Uterus (tissue), 4 donors: ENCODE measurements at places on chromosomes 6 and 20. TPM values are rescaled to one million over a fixed set of nuclear protein-coding genes. Genes with fewer than 3 reads are reported as not detected.

DNA sequence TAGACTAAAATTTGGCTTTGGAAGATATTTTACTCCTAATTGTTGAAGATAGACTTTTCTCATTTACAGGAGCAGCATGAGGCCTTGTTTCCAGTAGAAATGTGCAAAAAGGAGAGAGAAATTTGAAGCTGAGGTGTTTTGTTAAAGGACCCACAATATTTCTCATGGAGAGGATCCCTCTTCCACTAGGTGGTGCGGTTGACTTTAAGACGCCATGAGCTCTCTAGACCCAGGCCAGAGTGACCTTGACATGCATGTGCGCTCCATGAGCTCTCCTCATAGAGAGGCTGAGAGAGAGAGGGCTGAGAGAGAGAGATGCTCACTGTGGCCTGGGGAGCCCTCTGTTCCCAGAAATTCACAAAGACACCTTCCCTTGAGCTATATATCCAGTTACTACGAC is 861.2 kb upstream of the EYS start:
- no peak for DNase-seq

GRCh38 chr20:48189181-48189580 is 403.9 kb upstream of the SULF2 start:
- no peak for DNase-seq

GRCh38 chr6:141846639-141847038 is 286.1 kb upstream of the GJE1 start:
- DNase-seq = no peak

DNA sequence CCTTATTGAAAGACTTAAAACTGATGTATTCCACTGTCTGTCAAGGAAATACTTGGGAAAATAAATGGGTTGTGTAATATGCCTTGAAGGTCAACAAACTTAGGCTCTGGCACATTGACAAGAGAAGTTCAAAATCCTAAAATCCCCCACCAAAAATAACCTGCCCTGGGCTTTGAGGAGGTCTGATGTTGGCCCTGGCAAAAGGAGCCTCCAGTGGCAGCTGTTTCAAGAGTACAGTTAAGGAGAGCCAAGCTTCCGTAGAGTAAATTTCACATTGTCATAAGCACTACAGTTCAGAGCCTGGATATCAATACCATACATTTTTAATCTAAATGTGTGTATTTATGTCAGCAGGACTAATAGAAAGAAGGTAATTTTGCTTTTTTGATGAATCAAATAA is 282.7 kb downstream of the EYA4 start:
- no peak for DNase-seq

POLR1H gene
- total RNA-seq = 33.9 TPM

LINC00237 gene
- total RNA-seq = not detected

DNA sequence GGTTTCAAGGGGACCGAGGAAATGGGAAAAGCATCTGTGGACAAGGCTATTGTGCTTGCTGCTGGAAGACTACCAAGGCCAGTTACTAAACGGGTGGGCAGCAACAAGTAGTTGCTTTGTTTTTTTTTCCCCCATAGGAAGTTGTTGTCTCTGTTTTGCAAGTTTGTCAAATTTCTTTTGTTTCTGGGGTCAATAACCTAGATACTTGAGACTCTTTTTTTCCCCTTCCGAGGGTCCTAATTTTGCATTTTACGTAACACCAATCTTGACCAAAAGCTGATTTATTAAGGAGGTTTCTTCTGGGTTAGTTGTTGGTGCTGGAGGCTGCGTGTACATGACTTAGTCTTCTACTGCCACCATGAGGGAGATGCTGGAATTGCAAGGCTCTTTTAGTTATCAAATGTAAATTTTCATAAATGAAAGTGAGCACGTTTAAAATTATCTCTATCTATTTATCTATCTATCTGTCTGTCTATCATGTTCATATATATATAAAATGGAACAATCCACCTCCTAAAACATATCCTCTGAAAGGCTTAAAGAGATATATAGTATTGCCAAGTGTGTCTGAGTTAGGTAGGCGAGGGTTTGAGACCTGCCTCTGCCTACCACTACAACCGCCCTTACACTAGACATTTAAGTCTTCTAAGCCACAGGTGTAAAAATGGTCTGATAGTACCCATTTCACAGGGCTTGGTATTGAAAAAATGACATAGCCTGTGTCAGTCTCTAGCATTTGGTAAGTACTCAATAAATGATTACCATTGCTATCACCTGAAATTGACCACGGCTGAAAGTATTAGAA is 60.2 kb downstream of the GCLC start:
- peak; percentile 44 for DNase-seq

GRCh38 chr6:48535582-48536009 is 424.6 kb upstream of the PTCHD4 start:
- DNase-seq = no peak

DNA sequence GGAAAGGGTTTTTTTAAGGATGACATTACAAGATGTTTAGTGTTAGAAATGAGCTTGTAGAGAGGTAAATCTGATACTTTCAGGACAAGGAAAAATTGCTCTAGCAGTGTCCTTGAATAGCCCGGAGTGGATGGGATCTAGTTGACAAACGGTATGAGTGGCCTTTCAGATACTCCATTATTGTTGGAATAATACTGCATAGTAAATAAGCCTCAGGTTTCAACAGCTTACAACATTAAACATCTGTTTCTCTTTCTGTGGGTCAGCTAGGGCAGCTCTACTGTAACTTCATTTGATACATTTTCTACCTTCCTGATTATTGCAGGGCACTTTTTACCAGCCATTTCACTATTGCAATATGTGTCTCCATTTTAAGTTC is 118.0 kb downstream of the B3GAT2 start:
- no peak for DNase-seq

SNTA1 gene
- total RNA-seq = 14.3 TPM

GNAS-AS1 gene
- 0.77 TPM for total RNA-seq

DNA sequence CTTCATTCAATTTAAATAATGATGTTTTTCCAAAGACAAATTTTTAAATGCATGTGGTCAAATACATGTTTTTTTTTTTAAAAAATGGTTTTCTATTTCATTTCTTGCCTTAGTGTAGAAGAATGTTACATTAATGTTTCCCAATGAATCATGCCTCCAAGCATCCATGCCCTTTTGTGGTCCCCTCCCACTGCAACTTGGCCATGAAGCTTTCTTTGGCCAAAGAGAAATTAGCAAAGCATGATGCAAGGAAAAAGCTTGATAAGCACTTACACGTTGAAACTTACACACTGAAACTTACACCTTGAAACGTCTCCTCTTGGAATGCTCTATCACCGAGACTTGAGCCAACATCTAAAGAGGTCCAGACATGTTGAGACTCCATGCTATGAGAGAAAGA is 93.0 kb upstream of the ELOVL5 start:
- DNase-seq = no peak

- peak; percentile 39 for DNase-seq
Measured at GRCh38 chr20:49983848-49984408, 1.1 kb downstream of the SNAI1 start.

HLA-DRA gene
- 356 TPM for total RNA-seq

- DNase-seq = no peak
Measured at GRCh38 chr20:63473555-63474449, 1.3 kb upstream of the KCNQ2 start.

- no peak for DNase-seq
Measured at GRCh38 chr20:52145587-52145986, 46.0 kb downstream of the ZFP64 start.

DNA sequence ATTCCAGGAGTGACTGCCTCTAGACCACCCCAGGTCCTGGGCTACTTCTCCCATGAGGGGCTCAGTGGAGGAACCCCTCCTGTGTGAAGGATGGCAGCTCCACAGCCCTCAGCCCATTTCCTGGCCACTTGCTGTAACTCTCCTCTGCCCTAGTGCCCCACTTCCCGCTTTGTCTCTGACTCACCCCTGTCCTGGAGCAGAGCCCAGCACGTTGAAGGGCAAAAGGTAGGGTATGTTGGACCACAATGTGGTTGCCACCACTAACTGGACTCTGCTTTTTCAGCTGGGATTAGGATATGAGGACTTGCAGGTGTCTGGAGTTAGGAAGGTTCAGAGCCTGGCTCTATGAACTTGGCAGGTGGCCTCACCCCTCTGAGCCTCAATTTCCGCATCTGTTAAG is 2.4 kb downstream of the MYBL2 start:
- no peak for DNase-seq

DNA sequence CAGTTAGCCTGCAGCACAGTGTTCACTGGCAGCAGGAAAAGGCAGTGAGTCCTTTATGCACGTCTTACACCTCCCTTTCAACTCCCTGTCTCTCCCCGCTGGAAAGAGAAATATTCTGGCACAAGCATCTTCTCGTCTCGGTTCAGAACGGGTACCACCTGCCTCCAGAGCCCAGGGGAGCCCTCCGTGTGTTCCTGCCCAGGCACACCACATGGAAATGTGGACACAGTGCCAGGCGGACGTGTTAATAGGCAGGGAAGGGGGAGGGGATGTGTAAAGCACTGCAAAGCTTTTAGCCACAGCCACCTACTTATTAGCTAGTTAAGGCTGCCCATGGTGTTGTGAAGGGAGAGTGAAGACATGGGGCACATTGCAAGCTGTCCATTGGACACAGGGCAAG is 219.7 kb downstream of the FARS2 start:
- DNase-seq = no peak

BNIP5 gene
- not detected for total RNA-seq

DNA sequence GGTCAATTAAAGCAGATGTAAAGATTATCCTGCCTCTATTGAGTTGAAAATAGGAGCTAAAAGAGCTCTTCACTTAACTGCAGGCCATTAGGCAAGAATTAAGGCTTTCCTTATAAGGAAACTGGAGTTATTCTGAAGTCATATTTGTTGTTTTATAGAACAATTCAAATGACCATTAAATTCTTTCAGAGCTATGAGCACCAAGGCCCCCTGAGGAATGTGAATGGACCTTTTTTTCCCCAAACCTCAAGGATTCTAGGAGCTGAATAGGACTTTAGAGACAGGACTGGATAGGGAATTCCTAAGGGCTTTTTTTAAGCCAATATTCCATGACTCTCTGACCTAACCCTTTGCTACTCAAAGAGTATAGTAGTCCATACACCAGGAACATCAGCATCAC is 565.7 kb upstream of the BTBD3 start:
- DNase-seq = no peak

DNA sequence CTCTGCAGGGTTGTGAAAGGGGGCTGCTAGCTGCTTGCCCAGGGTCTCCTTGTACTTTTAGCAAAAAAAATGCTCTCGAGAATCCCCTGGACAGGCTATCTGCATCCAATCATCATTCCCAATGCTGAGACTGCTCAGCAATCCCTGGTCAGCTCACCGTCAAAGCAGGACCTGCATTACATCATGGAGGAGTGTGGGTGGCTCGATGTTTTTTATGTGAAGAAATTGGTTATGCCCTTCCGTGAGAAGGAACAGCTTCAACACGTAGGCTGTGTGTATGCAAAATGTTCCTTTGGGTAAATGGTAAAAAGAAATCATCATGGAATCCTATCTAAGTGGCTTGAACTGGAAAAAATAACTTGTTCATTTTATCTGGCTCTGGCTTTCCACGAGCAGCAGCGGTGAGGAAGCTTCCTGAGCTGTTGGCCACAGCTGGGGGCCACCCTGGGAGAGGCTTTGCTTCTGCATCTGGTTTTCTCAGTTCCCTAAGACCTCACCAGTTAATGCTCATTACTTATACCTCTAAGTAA is 111.4 kb downstream of the FYN start:
- DNase-seq = no peak

GRCh38 chr20:2385026-2385425 is 4.3 kb downstream of the TGM6 start:
- no peak for DNase-seq

CDSN gene
- total RNA-seq = not detected

DNA sequence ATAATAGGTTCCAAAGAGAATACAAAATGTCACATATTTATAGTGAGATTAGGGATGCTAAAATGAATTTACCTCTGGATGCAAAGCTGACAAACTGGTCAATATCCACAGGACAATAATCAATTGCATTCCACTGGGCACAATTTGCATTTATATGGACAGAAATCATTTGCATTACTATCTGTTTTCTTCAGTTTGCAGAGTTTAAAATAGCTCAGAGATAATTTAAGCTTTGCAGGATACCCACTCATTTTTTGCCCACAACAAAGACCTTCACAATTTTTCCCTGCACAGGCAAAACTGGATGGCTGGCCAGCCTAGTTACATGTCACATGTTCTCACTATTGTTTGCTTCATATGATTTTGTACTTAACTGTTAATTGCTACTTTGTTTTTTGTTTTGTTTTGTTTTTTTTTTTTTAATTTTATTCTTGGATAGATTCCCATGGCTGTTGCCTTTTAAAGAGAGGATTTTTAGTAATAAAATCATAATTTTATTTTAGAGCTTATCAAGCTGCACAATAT is 483.5 kb downstream of the UTRN start:
- no peak for DNase-seq

- no peak for DNase-seq
Measured at GRCh38 chr6:109672839-109673238, 18.2 kb downstream of the AK9 start.

- no peak for DNase-seq
Measured at GRCh38 chr6:126747728-126748540, 370.5 kb upstream of the RSPO3 start.

DNA sequence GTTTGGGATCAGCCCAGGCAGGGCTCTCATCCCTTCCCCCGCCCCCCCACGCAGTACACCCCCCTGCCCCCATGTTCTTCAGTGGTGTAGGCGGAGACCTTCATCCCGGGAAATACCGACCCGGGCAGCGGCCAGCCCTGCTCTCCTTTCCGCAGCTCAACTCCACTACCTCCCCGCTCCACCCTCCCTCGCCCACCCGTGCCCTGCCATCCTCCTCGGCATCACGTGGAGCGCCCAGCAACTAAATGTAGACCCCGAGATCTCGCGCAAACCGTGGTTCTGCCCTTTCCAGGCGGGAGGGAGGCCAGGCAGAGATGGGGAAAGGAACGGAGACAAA is 1932.2 kb upstream of the DEFB115 start:
- DNase-seq = no peak

GHRH gene
- not detected for total RNA-seq

DNA sequence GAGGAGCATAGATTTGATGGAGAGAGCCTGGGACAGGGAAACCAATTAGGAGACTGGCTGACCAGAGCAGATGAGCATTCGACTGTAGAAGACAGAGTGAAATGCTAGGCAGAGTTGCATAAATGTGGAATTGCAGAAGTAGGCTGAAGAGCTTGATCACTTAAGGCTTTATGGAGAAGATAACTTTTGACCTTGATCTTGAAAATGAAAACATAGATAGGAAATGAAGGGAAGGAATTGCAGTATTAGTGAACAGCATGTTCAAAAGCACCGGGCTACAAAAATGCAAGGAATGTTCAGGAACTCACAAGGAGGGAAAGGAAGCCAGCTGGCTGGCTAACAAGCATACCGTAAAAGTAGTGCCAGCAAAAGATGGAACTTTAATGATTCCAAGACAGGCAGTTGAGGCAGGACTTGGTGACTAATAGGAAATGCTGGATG is 20.5 kb upstream of the LTV1 start:
- no peak for DNase-seq

- DNase-seq = no peak
Measured at GRCh38 chr20:53298911-53299310, 294.7 kb downstream of the ZNF217 start.
